ENCODE measurements at places on chromosomes 5 and 9. TPM values are rescaled to one million over a fixed set of nuclear protein-coding genes. Genes with fewer than 3 reads are reported as not detected.

Gene ZNG1C
- 36.2 TPM for total RNA-seq

DNA sequence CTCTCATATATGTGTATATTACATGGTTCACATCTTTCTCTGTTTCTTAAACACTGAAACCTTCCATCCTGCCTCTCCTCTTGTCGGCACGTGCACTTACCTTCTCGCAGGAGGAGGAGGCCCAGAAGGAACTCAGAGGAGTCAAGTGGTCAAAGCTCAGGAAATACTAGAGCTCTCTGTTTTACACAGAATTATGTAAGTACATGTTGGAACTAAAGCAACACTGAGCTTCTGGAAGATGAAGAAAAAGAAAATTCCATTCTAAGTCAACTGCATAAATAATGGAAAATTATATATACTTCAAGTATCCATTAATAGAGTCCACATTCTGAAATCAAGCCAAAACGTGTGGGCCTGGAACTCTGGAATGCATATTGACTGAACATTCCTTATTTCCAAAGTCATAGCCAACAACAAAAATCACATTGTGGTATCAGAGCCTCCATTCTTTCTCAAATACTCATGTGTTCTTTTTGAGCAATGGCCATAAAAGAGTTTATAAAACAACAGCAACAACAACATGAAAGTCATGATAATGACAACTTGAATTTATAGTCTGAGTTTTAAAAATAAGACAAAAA is 121.5 kb upstream of the RAI14 start:
- no peaks in the 10 kb centered on the region for H3K27me3 ChIP-seq
- peaks cover 7% of the 10 kb centered on the region for H3K4me1 ChIP-seq
- peak overlapping the region; percentile 51 for H3K27ac ChIP-seq
- no peaks in the 10 kb centered on the region for H3K36me3 ChIP-seq
- no peak for DNase-seq

GRCh38 chr9:110561826-110562225 is 17.7 kb downstream of the SVEP1 start:
- no peaks in the 10 kb centered on the region for H3K4me1 ChIP-seq
- H3K27me3 ChIP-seq: no peaks in the 10 kb centered on the region
- H3K36me3 ChIP-seq: no peaks in the 10 kb centered on the region
- H3K27ac ChIP-seq: no peak overlapping the region
- no peak for DNase-seq

DNA sequence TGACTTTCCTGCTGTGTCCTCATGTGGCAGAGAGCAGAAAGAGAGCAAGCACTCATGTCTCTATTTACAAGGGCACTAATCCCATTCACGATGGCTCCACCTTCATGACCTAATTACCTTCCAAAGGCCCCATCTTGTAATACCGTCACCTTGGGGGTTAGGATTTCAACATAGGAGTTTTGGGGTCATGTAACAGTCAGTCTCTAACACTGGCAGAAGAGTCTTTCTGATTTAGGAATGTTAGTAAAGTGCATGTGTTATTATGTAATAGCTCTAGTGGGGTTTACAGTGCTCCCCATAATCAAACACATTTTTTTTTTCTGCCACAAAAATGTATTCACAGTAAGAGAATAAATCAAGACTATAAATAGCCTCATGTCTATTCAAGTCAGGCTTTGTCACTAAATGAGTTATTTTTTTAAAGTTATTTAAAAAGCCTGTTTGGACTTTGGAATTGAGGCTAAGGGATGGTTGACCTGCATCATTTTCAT is 19.1 kb downstream of the GALNT10 start:
- H3K27me3 ChIP-seq: no peaks in the 10 kb centered on the region
- peaks cover 51% of the 10 kb centered on the region for H3K36me3 ChIP-seq
- no peak overlapping the region for H3K27ac ChIP-seq
- no peak for DNase-seq

- no peaks in the 10 kb centered on the region for H3K36me3 ChIP-seq
- DNase-seq: no peak
- no peak overlapping the region for H3K27ac ChIP-seq
- peaks cover 6% of the 10 kb centered on the region for H3K27me3 ChIP-seq
Measured at GRCh38 chr9:18747595-18747994, 273.6 kb downstream of the ADAMTSL1 start.
